ENCODE measurements at places on chromosomes 12 and 14.

DNA sequence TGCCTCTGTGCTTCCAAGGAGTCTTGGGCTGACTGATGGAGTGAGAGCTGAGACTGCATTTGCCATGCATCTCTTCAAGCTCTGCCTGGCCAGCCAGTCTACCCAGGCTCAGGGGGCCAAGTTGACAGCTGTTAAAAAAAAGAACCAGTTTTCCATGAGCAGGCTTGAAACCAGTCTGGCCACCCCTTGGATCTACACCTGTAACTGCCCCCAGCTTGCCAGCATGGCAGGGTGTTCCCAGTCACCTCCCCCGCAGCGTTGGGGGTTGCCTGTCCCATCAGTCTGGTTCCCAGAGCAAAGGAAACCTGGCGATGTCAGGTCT, 202.7 kb downstream of the ZFP36L1 start:
- no peak for DNase-seq

DNA sequence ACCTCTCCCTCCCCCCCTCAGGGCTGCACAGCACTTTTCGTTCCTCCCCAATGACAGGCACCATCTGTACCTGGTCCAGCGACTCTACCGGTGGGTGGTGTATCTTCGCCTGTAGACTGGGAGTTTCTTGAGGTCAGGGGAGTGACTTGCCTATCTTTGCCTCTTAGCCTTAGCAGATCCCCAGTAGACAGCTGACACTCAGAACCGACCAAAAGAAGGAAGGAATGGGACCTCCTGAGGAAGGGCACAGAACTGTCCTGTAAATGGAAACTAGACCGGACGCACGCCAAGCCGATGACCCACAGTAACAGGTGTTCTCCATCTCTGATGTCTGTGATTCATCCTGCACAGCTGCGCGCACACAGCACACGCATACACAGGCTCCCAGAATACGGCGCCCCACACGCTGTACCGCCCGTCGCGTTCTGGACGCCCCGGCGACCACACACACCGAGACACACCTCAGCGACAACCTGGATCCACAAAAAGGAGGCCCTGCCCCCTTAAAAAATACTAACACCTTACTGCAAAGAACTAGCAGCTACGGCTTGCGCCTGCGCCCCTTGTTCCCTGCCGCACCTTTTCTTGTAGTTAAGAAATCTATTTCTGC, 673 bp upstream of the TTC9 start:
- DNase-seq, result no peak

- no peak for DNase-seq
Measured at GRCh38 chr14:34794217-34794616, 79.8 kb upstream of the CFL2 start.

DNA sequence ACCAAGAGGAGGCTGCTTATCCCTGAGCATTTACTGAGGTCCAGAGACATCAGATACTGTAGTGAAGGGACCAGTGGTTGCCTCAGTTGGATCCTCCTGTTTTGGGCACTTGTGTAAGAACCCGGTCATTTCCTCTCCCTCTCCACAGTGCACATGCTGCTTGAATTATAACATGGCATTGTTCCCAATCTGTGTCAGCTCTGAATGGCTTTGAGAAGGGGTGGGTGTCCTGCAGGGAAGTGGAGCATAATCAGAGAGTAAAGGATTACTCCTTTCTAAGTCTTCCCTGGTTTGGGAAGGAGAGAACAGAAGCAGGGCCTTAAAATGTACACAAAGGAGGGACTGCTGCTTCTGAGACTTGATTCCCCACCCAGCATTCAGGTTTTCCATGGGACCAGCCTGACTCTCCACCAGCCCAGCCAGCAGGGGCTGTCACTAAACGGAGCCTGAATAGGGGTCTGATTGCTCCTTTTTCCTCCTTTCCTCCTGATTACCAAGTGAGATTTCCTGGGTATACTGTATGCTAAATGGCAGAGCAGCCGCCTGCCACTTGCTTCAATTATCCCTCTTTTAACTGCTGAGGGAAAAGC, 78.4 kb downstream of the NRXN3 start:
- DNase-seq, result no peak

DNA sequence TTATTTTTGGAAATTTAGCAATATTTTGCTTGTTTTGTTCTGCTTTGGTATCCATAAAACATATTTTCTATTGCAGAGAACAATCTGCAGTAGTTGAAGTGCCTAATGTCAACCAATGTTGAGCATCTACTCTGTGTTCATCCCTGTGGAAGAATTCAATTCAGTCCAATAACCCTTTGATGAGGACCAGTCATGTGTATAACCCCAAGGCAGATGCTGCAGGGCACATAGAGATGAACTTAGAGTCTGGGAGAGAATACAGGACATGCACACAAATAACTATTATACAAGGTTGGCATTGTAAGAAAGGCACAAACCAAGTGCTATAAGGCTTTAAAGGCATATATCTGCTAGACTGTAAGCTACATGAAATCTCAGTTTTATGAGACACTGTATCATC, 304.7 kb downstream of the LRIG3 start:
- DNase-seq, result no peak

GRCh38 chr14:74297986-74298385, 4.7 kb downstream of the ABCD4 start:
- DNase-seq, result no peak

GRCh38 chr12:68446901-68447796, 115.0 kb upstream of the MDM1 start:
- DNase-seq, result no peak

- DNase-seq, result no peak
Measured at GRCh38 chr14:75489480-75489837, 32.8 kb upstream of the BATF start.

DNA sequence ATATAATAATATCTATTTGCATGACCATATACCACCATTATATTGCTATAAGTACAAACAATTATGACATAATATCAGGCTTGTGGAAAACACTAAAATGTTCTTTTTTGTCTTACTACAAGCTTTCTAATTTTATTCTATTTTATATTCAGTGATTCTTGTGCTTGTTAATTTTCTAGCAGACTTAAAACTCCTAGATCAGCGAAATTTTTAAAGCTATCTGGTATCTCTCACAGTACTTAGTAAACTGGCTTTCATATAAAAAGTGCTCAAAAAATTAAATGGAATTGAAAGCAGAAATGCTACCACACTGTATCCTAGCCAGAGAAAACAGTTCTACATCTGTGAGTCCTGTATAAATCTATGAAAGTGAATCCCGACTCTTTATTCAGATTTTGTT, 105.3 kb downstream of the PAX9 start:
- no peak for DNase-seq

GRCh38 chr12:13033476-13033875, 10.7 kb upstream of the FAM234B start:
- no peak for DNase-seq

- DNase-seq, result peak; percentile 13
Measured at GRCh38 chr14:101442451-101442850, 118.8 kb upstream of the DIO3 start.

- DNase-seq, result no peak
Measured at GRCh38 chr12:96094201-96094600, 58.8 kb upstream of the LTA4H start.

- DNase-seq, result no peak
Measured at GRCh38 chr12:125454786-125455480, 389.7 kb downstream of the AACS start.

DNA sequence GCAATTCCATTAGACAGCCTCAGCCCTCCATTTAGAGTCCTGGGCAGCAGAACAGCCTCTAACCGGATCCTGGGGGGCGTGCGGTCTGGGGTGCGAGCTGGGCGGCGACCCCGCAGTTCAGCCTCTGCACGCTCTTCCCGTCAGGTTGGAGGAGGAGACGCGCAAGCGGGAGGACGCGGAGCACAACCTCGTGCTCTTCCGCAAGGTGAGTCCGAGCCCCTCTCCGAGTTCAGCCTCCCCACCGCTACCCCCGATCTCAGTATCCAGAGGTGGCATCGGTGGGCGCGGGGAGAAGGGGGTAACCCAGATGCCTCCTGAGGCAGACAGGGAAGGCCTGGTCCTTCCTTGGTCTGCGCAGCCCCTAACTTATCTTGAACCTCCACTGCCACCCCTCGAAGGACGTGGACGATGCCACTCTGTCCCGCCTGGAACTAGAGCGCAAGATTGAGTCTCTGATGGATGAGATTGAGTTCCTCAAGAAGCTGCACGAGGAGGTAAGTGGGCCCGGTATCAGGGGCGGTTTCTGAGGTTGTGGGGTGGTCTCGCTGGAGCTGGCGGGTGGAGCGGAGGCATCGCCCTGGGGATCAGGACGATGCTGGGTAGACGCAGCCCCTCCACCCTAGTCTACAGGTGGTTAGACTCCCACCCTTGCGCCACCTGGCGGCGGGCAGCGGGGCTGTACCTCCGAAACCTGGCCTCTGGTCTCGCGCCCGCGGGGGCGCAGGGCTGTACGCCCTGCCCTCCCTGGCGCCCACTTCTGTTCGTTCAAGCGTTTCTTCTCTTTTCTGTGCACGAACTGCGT, 1.3 kb downstream of the PRPH start:
- peak; percentile 30 for DNase-seq

- DNase-seq, result peak; percentile 53
Measured at GRCh38 chr14:22561661-22562579, 27.1 kb downstream of the DAD1 start.

DNA sequence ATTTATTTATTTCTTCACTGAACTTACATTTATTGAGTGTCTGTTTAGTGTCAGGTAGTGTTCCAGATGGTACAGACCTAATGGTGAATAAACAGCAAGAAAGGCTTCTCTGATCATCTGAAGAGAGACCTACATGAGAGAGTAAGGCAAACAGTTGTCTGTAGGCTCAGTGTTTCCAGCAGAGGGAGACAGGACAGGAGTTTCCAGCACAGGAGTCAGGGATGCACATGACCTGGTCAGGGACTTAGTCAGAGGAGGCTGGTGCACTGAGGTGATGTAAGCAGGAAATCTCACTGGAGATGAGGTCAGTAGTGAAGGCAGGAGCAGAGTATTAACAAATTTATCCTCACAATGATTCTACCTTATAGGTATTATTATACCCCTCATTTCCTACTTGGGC, 233.2 kb downstream of the MDGA2 start:
- no peak for DNase-seq

DNA sequence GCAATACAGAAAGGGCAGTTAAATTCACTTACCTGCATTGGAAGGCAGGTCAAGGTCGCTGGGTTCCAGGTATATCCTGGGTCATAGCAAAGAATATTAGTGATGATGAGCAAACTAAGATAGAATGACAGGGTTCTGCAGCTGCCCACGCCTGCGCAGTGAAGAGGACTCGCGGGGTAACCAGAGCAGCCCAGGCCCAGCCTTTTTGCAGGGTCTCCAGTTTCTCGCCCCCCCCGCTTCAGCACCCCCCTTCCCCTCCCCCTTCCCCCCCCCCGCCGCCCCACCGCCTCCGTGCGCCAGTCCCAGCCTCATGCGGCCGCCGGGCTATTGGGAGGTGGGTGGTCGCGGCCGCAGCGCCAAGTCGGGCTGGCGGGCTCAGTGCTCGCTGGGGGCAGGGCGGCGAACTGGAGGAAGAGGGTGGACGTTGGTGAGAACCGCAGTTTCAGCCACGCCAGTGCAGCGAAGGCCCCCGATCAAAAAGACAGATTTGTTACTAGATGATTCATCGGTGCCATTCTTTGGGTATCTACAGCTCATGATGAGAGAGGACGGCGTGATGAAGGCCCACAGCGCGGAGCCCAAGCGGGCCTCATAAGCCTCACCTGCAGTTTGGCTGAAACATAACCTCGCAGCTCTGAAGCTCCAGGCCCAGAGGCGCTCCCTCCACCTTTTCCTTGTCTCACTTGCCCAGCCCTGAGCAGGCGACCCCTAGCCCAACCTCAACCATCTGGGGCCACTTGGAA, 20.2 kb downstream of the SLC2A3 start:
- no peak for DNase-seq

GRCh38 chr14:99947695-99948094, 117.5 kb upstream of the EVL start:
- no peak for DNase-seq

- no peak for DNase-seq
Measured at GRCh38 chr14:25267186-25267585, 217.2 kb upstream of the STXBP6 start.

DNA sequence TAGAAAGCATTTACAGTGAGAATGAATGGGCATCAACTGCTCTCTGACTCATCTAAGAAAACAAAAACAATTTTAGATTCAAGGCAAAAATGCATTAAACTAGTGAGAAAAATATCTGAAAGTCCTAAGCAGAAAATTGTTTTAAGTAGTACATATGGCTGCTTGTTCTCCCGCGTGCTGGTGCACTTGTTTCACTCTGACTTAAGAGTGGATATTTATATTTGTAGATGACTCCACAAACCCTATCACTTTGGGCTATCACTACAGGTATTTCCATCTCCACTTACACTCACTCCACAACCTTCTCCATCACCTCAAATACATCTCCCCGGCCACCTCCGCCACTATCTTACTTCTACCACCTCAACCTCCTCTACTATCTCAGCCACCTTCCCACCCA, 253.9 kb upstream of the EGLN3 start:
- no peak for DNase-seq

- DNase-seq, result no peak
Measured at GRCh38 chr12:76552343-76552938, 7.1 kb downstream of the OSBPL8 start.

- DNase-seq, result no peak
Measured at GRCh38 chr12:82461393-82461792, 103.1 kb downstream of the METTL25 start.

- no peak for DNase-seq
Measured at GRCh38 chr12:52010152-52010622, 3.4 kb downstream of the TAMALIN start.

DNA sequence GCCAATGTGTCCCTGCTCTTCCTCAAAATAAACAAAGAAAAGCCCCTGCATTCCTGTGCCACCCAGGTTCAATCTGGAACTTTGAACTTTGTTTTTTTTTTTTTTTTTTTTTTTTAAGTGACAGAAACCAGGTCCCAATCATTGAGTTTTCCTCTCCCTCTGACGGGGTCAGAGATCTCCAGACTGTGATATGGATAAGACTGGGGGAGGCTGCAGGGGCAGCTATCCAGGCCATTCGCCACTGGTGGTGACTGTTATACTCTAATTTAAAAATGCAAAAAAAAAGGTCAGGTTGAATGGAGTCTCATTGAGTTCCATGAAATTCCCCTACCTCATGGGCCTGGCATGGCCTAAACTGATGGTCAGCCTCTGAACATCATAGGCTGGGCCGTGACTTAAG, 57.0 kb downstream of the TMX1 start:
- no peak for DNase-seq

- DNase-seq, result no peak
Measured at GRCh38 chr12:94427501-94428381, 31.9 kb downstream of the CEP83 start.

GRCh38 chr12:105832806-105833205, 305.9 kb downstream of the NUAK1 start:
- no peak for DNase-seq

DNA sequence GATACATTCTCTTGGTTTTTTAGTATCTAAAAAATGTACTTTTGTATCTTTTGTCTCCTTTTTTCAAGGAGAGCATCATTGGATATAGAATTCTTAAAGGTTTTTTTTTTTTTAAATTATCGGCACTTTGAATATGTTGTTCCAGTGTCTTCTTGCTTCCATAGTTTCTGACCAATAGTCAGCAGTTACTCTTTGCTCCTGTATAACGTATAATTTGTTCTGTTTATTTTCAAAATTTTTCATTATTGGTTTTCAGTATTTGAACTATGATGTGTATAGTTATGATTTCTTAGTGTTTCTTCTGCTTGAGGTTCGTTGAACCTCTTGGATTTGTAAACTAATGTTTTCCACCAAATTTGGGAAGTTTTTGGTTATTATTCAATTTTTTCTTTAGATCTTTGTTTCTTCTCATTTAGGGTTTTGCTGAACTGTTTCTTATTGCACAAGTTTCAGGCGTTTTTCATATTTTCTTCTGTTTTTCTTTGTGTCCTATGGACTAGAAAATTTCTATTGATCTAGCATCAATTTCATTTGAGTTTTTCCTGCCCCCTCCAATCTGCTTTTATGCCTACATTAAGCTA, 93.9 kb downstream of the PLBD1 start:
- DNase-seq, result no peak
